ENCODE measurements at places on chromosomes 2 and 18. TPM values are rescaled to one million over a fixed set of nuclear protein-coding genes. Genes with fewer than 3 reads are reported as not detected.

Gene RFX8
- 1.8 TPM for total RNA-seq

Gene DSC3
- 12.2 TPM for total RNA-seq

Gene CRACDL
- 0.32 TPM for total RNA-seq

Gene GALM
- 15.5 TPM for total RNA-seq

Gene POTEC
- total RNA-seq, result not detected

Gene VWA3B
- not detected for total RNA-seq

Gene YIPF4
- 37.9 TPM for total RNA-seq

Gene TGFA
- total RNA-seq, result not detected

Gene CEBPZOS
- total RNA-seq, result 15.2 TPM

Gene RAB6C
- total RNA-seq, result not detected

Gene ZNF24
- 11.7 TPM for total RNA-seq

Gene LOXL3
- 76.8 TPM for total RNA-seq

Gene BOLL
- total RNA-seq, result not detected

Gene KCNIP3
- 4.4 TPM for total RNA-seq

Gene LRATD1
- 0.49 TPM for total RNA-seq

Gene CYTIP
- not detected for total RNA-seq
